NCI-H2029 treated with DMSO at 0.1 percent for 48 hours (cell line): ENCODE measurements at places on chromosomes 2 and 18.

GRCh38 chr2:96907115-96908041 is 37.5 kb upstream of the SEMA4C start:
- DNase-seq: no peak

DNA sequence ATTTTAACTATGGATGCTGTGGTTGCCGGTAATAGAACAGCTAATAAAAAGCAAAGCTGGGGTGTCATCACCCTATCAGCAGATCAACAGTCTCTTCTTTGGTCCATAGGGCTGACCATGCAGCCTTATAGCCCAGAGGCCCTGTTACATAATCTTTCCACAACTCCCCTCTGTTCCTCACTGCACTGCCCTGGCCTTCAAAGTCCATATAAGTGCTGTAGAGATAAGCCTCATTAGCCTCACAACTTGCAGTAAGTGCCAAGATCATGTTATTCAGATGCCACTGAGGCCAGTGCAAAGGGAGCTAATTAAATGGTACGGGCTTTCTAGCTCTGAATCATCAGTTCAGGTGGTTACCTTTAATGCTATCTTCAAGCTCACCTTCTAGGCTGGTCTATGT is 89.7 kb upstream of the CXCR4 start:
- no peak for DNase-seq

DNA sequence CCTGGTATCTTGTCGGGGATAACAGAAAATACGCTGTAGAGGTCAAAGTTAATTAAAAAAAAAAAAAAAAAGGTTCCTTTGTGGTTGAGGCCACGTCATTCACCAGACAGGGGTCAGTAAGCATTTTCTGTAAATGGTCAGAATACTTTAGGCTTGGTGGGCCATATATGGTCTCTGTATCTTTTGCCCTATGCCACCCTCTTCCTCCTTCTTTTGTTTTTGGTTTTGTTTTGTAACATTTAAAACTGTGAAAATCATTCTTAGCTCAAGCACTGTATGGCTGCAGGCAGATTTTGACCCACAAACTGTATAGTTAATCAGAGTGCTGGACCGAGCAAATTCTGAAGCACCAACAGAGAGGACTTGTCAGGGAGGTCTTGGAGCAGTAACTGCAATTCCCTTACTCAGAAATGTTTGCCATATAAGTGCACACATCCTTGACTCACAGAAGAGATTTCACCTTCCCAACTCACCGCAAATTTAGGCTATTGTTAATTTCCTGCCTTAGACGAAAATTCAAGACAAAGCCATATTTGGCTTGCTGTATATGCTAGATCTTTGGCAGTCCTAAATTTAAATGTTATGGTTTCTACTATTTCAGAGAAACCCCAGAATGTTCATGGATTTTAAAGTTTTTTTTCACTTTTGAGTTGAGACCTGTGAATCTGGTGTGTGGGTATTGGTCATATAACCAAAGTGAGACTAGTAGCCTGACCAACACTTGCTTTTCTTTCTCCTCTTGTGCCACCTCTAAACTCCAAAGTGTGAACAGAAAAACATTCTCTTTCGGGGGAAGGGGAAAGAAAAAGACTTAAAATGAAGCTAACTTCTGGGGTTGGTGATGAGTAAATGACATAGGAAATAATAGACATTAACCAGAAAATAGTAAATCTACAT is 65.4 kb downstream of the DOCK10 start:
- no peak for DNase-seq

DNA sequence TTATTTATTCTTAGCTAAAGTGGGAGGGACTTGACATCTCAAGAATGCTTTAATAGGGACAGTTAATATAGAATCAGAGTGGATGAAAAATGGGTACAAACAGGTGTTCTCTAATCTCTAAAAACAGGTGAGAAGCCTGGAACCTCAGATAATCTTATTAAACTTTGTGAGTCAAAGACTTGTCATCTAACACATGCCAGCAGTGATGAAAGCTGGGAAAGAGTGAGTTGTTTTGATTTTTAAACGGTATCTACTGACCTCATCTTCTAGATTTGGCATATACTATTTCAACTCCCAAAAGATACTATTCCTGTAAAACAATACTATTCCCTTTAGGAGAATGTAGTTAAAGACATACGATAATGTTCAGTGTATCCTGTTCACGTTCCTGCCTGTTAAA is 103.4 kb downstream of the CCDC141 start:
- DNase-seq: no peak

DNA sequence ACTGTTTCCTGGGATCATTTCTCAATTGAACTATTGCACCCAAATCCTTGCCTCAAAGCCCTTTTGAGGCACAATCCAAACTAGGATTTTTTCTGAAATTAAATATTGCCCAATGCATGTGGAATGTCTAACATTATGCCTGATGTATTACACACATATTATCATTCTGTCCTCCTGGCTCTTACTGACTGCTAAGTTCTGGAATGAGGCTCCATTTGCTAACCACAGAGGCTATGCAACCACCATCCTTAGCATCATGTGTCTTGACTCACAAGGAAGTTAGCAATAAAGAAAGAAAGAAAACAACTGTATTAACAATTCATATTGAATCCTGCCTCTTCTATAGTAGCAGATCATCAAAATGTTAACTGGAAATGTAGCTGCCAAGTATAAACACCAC is 1142.7 kb downstream of the CNTNAP5 start:
- DNase-seq: no peak

GRCh38 chr18:61865466-61866175 is 27.2 kb downstream of the RNF152 start:
- DNase-seq: no peak
